ENCODE measurements at places on chromosomes 7 and 10.

GRCh38 chr10:60277656-60278055, 112.0 kb downstream of the ANK3 start:
- no peak for DNase-seq

GRCh38 chr7:117085275-117085674, 132.0 kb downstream of the ST7 start:
- no peak for DNase-seq

GRCh38 chr7:18003286-18003994, 24.2 kb downstream of the PRPS1L1 start:
- no peak for DNase-seq

DNA sequence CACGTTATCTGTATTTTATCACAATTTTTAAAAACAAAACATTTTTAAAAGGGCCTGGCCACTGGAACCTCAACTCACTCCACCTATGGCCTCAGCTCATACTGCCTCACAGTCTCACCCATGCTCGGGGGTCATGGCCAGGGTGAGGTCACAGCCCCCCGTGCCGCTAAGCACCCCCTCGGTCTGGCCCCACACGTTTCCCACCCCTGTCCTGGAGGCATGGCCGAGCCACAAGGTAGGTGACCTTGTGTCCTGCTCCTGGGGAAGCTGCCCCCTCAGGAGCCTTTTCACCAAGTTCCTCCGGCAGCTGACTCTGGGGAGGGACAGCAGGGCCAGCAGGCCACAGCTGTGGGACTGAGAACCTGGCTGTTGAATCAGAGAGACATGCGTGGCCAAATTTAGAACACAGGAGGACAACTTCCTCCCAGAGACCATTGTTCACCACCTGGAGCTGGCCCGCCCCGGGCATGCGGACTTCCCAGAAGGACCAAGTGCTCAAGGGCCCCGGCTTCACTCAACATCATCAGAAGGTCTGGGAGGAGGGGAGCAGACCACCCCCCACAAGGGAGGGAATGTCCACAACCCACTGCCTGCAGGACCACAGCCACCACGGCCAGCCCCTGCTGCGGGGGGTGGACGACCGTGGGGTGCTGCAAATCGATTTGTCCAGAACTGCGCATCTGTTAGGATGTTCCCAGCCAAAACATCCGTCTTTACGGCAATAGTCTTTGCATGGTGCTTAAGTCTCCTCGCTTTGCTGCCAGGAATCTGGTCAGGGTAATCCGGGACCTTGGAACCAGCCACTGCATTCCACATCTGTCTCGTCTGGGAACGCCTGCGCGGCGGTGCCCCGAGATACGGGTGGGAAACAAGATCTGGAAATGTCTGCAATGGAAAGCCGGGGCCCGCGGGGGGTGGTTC, 48.6 kb upstream of the PDGFA start:
- DNase-seq: no peak

- DNase-seq: no peak
Observed at GRCh38 chr10:109187677-109188076, 735.6 kb downstream of the XPNPEP1 start.

DNA sequence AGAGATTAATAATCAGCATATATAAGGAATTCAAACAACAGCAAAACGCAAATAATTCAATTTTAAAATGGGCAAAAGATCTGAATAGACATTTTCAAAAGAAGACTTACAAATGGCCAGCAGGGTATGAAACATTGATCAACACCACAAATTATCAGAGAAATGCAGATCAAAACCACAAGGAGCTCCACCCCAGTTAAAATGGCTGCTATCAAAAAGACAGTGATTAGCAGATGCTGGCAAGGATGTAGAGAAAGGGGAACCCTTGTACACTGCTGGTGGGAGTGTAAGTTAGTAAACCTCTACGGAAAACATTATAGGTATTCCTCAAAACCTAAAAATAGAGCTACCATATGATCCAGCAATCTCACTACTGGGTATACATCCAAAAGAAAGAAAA, 128.0 kb upstream of the CACUL1 start:
- DNase-seq: no peak

DNA sequence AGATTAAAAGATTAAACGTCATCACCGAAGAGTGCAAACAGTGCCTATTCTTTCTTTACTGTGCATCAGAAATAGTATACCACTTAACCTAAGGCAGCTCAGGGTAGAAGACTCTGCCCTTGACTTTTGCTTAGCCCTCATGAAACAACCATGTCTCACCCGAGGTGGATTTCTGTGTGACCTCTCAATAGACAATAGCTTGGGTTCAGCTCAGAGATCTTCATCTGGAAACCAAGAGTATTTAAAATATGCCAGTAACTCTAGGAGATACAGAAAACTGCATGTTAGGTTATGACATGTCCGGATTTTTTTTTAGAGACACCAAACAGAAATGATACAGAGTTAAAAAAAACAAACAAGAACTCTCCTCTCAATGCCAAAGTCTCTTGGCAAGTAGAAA, 75.8 kb downstream of the JAZF1 start:
- DNase-seq: no peak

DNA sequence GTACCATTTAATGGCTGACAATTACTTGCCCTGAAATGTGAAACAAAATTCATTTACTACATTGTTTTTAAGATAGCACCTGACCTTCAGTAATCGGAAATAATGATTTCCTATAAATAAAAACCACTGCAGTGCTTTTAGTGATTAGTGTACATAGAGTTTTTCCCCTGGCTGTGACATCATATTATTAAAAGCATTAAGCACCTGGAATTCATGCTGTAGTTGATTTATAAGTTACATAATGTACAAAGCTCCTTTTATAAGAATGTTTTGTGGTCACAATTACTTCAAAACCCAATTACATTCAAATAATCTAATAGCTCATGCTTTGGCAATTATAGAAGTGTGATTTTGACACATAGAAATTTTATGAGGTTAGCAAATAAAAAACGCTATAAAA, 44.3 kb upstream of the EIF4H start:
- no peak for DNase-seq

GRCh38 chr7:2864204-2864985, 20.3 kb upstream of the GNA12 start:
- DNase-seq: no peak

- DNase-seq: peak; percentile 81
Observed at GRCh38 chr7:12211711-12212485, 804 bp downstream of the TMEM106B start.

DNA sequence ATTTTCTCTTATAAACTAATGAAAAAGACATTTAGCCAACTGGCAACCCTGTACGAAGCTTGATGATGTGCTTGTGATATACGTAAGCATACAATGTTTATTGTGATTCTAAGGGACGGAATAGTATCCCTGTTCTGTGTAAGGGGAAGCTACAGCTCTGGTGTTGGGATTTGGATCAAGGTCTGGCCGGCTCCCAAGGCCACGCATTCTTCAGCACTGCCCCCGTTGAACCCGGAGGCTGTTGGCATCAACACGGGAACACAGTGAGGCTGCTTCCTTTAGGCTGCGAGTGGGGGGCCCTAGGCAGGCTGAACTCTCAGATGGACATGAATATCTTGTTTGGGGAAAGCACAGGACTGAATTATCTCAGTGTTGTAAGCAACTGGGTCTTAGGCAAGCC, 180.6 kb downstream of the CAMK1D start:
- no peak for DNase-seq

GRCh38 chr10:99619090-99619800, 994 bp downstream of the SLC25A28 start:
- DNase-seq: no peak

DNA sequence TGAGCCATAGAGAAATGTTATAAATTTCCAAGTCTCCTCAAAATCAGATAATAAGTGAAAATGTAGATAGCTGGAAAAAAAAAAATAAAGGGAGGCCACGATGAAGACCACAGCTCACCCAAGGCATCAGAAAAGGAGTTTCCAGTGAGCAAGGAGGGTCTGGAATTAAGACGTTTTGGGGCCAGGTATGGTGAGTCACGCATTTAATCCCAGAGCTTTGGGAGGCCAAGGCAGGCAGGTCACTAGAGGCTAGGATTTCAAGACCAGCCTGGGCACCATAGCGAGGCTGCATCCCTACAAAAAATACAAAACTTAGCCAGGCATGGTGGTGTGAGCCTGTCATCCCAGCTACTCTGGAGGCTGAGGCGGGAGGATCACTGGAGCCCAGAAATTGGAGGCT, 65.5 kb downstream of the ASB13 start:
- no peak for DNase-seq

All from NCI-H187 (cell line).